Spleen (tissue), 13 donors: ENCODE measurements at places on chromosomes 2 and 18.

DNA sequence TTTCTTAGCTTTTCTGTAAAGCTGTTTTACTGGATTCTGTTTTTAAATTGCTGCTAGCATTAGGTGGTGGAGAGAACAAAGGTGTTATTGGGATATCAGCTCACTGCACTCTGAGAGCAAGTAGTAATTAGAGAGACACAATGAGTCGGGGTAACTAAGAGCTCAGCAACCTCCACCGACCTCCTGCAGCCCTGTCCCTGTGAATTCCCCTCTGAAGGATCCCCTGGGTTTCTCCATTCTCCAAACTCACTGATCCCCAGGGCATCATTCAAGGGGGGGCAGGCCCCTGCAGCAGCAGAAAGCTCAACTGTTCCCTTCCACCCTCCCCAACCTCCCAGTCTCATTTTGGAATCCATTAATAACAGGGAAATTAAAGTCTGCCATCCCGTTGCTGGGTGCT, 73.0 kb downstream of the MTCL1 start:
- no peaks in the 10 kb centered on the region for H3K27me3 ChIP-seq
- H3K36me3 ChIP-seq, result no peaks in the 10 kb centered on the region
- H3K27ac ChIP-seq, result no peak overlapping the region
- no peak overlapping the region for H3K4me3 ChIP-seq

DNA sequence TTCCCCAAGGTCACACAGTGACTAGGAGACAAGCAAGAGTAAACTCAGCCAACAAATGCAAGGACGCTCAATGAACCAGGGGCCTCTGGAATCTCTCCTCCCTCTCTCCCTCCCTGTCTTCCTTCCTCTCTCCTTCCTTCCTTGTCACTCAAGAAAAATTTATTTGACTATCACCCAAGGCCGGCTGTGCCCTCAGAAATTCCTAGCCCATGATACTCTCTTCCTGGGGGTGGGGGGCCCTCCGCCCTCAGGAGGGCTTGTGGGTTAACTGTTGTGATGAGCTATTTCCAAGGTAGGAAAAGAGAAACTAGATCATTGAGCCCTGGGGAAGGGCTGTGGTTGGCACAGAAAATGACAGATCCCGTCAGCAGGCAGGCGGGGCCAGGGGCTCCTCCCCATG, 21.7 kb downstream of the INHBB start:
- H3K4me1 ChIP-seq, result no peaks in the 10 kb centered on the region
- H3K36me3 ChIP-seq, result no peaks in the 10 kb centered on the region
- DNase-seq, result no peak
- H3K27ac ChIP-seq, result no peak overlapping the region

- peak; percentile 64 for DNase-seq
- H3K4me3 ChIP-seq, result peak overlapping the region; percentile 96
- peaks cover 37% of the 10 kb centered on the region for H3K4me1 ChIP-seq
- peak overlapping the region; percentile 95 for H3K27ac ChIP-seq
- H3K36me3 ChIP-seq, result no peaks in the 10 kb centered on the region
Measured at GRCh38 chr2:240589850-240590525, 3.5 kb downstream of the CAPN10 start.

GRCh38 chr2:96506016-96506906, 1.1 kb upstream of the NEURL3 start:
- no peak overlapping the region for H3K27ac ChIP-seq
- H3K36me3 ChIP-seq, result no peaks in the 10 kb centered on the region
- H3K4me3 ChIP-seq, result no peak overlapping the region
- no peak for DNase-seq
- H3K4me1 ChIP-seq, result peaks cover 31% of the 10 kb centered on the region

- DNase-seq, result no peak
- no peaks in the 10 kb centered on the region for H3K4me1 ChIP-seq
- H3K27me3 ChIP-seq, result no peaks in the 10 kb centered on the region
- no peak overlapping the region for H3K4me3 ChIP-seq
- H3K36me3 ChIP-seq, result no peaks in the 10 kb centered on the region
Measured at GRCh38 chr2:132568656-132569055, 101.3 kb downstream of the LYPD1 start.
